ENCODE measurements at places on chromosomes 3 and 15.

DNA sequence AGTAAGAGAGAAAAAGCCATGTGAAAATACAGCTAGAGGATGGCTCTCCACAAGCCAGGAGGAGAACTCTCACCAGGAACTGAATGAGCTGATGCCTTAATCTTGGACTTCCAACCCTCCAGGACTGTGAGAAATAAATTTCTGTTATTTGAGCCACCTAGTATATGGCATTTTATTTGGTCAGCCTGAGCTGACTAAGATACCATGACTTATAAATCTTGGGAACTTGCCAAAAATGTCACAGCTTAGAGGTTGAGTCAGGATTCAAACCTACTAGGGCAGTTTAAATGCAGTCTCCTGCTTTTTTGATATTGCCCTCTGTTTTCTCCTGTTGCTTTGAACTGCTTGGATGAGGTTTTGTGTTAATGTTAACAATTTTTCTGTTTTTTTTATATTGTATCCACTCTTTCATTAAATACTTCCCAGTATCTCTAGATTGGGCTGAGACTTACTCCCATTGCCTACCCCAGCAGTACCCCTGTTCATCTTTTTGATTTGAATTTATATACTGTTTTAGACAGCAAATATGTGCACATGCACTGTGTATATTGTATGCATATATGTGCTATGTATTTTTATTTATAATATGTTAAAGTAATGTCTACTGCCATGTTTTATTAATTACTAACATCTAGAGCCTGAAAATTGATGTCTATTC is 1223.2 kb downstream of the OTOL1 start:
- peak; percentile 77 for DNase-seq

GRCh38 chr3:147428326-147428725 is 19.2 kb downstream of the ZIC1 start:
- no peak for DNase-seq

GRCh38 chr3:151171145-151171757 is 31.8 kb downstream of the GPR171 start:
- DNase-seq: no peak

DNA sequence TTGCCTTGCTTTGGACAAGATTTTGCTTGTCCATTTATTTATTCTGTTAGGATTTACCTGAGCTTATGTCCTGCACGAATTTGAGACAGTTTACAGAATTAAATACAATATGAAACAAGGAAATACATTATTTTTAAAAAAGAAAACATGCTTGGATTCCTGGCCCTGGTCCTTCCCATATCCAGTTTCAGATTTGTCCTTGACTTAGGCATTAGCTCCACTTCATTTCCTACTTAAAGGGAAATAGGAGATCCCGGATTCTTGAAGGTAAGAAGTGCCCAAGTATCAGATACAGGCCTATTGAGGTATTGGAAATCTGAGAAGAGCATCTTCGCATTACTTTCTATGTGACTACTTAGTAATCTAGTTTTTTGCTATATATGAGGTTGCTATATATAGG is 672.0 kb downstream of the SI start:
- no peak for DNase-seq

DNA sequence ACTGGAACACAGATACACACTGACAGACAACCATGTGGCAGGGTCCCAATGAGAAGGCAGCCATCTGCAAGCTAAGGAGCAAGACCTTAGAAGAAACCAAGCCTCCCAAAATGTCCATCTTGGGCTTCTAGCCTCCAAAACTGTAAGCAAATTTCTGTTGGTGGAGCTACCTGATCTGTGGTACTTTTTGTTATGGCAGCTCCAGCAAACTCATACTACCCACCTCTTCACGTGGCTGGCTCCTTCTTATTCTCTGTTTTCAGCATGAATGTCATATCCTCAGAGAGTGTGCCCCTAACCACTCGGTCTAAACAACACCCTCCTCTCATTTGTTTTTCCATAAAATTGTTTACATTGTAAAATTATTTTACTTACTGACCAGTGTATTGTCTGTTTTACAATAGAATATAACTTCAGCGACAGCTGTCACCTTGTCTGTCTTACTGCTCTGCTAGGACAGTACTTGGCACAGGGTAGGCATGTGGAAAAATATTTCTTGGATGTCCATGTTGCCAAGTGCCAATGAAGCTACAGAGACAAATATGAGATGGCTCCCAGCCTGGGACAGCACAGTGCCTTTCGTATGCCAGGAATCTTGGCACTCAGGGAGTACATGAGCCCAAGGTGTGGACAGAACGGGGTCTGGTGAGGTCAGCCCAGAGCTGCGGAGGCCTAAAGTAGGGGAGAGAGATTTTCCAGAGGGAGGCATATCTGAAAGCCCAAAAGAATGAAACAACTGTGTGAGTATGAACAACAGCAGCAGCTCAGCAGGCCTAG is 17.4 kb upstream of the SLC25A36 start:
- DNase-seq: no peak

- no peak for DNase-seq
Measured at GRCh38 chr3:173217127-173217526, 76.1 kb upstream of the SPATA16 start.

GRCh38 chr3:111895071-111895470 is 36.0 kb downstream of the PHLDB2 start:
- no peak for DNase-seq

GRCh38 chr3:116445311-116445841 is at the start of gene LSAMP:
LSAMP (minus strand) TSS chr3:116445487.
- peak; percentile 66 for DNase-seq

DNA sequence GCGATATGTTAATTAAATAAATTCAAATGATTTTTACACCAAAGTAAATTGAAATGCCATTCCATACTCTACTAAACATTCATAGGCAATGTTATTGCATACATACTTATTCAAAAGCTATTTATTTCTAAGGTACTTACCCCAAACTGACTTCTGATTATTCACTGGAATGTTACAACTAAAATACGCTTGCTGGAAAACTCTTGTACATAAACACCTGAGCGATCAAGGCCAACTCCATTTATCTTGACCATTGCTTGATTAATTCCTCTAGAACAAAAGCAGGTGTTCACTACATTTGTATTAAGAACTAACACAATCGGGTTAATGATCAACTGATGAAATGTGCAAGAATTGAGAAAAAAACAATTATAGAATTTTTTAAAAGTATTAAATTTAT is at the start of gene SERPINI2:
SERPINI2 (minus strand) TSS at position 180 of the 400 bp plus-strand sequence. CDS start 2,208 bp downstream, outside the sequence.
- no peak for DNase-seq

GRCh38 chr3:52403955-52404354 is 40.9 kb downstream of the SEMA3G start:
- DNase-seq: no peak

GRCh38 chr3:104132566-104133403 is 1233.9 kb upstream of the ALCAM start:
- no peak for DNase-seq

DNA sequence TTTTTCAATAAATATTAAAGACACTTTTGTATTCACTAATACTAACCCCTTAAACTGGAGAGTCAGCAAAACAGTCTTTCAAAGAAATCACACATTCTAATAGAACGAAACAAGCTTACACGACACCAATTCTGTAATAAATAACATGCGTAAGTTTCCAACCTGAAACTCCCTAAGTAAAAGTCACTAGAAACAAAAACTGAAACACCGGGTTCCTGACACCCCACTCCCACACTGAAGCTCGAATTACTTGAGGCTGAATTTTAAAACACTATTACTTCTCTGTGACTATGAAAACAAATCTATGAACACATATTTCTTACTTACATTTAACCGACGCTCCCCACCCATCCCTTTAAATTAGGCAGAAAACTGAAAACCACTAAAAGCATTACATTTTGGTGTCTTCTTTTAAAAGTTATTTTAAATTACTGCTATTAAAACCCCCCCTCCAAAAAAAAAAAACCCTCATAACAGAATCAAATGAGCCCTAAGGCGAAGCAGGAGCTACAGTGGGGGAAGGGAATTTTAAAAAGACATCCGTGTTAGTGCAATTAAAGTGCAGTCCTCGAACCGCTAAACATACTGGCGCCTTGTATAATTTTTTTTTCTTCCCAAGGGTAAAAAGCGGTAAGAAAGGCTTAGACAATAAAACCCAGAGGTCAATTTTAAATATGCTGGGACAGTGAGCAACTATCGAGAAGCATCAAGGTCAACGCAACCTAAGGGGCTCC is 878 bp downstream of the SPPL2A start:
- DNase-seq: no peak

DNA sequence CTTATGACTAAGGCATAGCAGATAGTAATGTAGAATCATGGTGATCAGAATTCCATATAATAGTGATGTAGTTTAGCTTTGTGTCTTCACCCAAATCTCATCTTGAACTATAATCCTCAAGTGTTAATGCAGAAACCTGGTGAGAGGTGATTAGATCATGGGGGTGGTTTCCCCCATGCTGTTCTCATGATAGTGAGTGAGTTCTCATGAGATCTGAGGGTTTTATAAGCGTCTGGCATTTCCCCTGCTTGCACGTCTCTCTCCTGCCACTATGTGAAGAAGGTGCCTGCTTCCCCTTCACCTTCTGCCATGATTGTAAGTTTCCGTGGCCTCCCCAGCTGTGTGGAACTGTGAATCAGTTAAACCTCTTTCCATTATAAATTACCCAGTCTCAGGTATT is 138.7 kb upstream of the CBLB start:
- no peak for DNase-seq

- DNase-seq: no peak
Measured at GRCh38 chr3:161818106-161818505, 321.5 kb downstream of the OTOL1 start.

- peak; percentile 33 for DNase-seq
Measured at GRCh38 chr3:159586571-159587202, 401.9 kb upstream of the IL12A start.

- no peak for DNase-seq
Measured at GRCh38 chr15:41928637-41929620, 35.1 kb upstream of the SPTBN5 start.

DNA sequence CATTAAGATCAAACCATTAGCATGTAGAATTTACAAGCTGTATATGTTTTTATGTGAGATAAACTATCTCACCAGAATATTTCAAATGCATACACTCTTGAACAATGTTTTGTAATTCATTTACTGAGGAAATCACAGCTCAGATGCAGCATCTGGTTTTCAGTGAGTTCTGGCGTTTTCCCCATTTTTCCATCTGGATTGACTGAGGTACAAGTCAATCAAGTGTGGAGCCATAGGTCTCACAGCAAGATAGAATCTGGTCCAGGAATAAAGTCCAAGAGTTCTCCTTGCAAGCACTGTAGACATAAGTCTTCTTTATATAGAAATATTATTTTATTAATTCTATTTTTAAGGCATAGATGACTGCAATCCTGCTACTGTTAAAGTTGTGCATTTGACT is 219.3 kb downstream of the ZBBX start:
- no peak for DNase-seq

GRCh38 chr15:61871926-61872522 is 188.2 kb downstream of the VPS13C start:
- DNase-seq: peak; percentile 3

- DNase-seq: no peak
Measured at GRCh38 chr3:66464512-66464894, 36.3 kb downstream of the LRIG1 start.

DNA sequence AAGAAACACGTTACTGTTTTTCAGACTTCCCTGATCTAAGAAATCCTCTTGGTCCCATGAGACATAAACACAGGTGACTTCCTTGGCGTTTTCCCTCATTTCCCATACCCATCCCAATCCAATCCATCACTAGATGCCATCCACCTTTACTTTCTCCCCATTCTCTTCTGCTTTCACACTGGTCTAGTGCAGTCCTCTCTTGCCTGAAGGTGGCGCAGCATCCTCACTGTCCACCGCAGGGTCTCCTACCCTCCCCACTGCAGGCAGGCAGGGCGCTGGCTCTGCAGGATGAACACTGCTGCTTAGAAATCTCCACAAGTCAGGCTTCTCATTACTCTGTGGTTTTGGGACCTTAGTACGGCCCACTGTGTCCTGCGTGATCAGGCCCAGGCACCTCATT is 58.2 kb downstream of the RAB7A start:
- DNase-seq: no peak

DNA sequence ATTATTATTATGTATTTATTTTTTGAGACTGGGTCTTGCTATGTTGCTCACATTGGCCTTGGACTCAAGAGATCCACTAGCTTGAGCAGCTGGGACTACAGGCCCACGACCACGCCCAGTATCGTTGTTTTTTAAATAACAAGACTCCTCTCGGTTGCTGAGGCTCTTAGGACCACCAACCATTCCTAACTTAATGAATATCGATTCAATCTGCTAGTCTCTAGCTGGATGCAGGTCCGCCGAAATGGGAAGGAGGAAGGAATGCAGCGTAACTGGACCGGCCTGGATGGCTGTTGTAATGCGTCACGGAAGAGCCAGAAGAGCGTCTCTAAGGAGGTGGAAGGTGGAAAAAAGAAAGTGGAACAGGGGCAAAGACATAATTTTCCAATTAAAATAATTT is 1.7 kb downstream of the ANXA2 start:
- no peak for DNase-seq

DNA sequence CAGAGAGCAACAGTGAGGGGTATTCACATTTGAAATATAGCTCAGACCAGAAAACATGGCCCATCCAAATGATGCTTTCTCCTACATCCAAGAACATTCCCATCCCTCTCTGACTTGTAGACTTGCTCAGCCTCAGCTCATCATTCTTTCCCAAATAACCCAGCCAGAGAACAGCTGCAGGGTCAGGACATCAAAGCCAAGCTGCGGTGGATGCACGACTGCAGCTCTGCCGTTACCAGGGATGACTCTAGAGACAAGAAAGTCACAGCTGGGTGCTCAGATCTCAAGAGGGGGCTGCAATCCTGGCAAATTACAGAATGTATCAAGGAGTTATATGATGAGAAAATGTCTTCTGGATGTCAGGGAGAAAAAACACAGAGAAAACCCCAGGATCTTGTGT is 944.3 kb downstream of the NTRK3 start:
- no peak for DNase-seq

GRCh38 chr3:129614927-129615363 is 8.5 kb upstream of the PLXND1 start:
- no peak for DNase-seq
